Stimulated activated CD4-positive, alpha-beta T cell treated with anti-CD3 and anti-CD28 coated beads, Interleukin-2, amount 100 ng/mL, for 24 hours (primary cell): ENCODE measurements at places on chromosomes 12 and 14.

GRCh38 chr14:105085766-105086165 lies 20.5 kb upstream of the GPR132 start:
- DNase-seq = no peak

DNA sequence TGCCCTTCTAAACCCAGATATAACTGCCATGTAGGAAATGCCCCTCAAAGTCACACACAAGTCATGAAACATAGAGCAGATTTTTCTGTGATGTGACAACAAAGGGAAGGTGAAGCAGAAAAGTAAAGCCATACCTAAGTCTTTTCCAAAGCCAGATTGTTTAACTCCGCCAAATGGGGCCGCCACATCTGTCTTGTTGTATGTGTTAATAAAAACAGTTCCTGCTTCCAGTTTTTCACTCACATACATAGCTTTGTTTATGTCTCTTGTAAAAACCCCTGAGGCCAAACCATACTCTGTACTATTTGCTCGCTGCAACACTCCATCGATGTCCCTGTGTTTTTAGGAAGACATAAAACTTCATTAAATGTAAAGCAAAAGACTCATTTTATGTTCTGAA lies 40.3 kb downstream of the NOPCHAP1 start:
- DNase-seq = no peak

DNA sequence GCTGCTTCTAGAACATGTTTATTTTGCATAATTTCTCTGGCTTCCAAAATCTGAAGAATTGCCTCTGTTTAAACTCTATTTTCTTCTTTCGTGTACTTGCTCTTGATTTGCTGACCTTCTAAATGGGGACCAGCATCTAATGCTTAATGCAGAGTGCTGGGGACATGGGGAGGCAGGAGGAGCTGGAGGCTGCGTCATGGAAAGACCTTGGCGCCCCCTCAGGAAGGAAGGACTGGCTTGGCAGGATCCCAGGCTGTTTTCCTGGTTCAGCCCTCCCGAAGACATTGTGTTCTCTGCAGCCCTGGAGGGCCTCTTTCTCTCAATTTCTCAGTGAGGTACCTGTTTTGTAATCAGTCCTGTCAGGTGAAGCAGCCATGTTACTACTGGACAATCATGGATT lies 5.5 kb downstream of the PRKCH start:
- no peak for DNase-seq

DNA sequence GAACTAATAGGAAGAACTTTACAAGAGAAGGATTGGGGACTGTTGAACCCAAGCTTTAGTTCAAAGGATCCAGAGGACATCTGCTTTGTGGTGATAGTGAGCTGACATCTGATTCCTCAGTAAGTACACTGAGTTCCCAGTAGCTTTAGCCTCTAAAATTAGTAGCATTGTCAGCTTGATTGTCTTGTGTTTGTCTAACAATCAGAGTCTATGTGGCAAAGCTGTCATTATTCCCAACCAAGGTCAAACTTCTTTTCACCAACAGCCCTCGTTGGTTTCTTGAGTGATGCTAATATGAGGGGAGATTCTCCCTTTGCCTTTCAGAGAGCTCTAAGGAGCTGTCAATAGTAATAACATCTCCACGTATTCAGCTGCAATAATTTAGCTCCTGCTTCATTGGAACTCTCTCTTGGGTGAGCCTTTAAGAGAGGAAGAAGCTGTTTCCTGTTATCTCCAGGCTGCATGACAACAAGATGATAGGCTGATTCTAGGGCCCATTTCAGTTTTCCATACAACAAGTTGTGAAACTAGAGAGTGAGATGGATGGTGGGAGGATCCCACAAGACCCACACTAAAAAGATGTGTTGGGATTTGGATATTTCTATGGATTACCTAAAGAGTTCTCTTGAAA lies 46.7 kb downstream of the TGFB3 start:
- DNase-seq = no peak

DNA sequence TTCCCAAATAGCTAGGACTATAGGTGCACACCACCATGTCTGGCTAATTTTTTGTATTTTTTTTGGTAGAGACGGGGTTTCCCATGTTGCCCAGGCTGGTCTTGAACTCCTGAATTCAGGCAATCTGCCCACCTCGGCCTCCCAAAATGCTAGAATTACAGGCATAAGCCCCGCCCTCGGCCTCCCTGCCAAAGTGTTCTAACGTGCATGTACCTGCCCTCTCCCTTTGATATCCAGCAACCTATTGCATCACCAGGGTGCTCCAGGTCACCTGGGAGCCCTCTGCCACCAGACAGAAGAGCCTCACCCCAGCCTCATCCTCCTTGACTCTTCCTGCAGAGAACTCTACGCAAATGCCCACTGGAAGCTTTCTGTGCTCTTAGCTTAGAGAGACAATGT lies 2.2 kb upstream of the EML1 start:
- DNase-seq = no peak

DNA sequence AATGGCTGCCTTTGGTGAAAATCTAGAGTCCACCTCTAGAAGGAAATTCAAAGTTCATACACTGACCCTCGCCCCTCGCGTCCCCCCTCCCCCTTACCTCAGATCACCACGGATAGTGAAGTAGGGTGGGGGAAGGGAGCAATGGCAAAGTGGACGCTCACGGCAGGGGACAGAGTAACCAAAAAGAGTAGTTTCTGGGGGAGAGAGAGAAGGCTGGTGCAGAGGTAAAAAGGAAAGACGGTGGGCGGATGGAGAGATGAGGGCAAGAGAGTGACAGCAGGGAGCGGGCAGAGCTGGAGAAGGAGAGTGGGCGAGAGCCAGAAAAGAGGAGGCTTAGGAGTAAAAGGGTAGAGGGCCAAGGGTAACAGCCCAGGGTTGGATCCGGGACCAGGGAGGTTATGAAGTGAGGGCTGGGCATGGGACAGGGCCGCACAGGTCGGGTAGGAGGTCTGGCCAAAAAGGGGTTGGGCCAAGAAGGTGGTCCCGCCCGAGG lies 423 bp downstream of the ALDH6A1 start:
- DNase-seq = no peak

DNA sequence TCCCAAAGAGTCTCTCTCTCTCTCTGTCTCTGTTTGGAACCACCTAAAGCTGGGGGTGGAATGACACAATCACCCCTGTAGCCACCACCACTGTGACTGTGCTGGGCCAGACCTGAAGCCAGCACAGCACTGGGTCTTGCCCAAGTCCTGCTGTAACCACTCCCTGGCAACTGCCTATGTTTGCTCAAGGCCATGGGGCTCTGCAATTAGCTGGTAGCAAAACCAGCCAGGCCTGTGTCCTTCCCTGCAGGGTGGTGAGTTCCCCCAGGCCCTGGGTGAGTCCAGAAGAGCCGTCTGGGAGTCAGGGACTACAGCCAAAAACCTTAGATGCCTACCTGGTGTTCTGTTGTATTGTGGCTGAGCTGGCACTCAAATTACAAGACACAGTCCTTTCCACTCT lies 50.8 kb downstream of the DGLUCY start:
- no peak for DNase-seq

GRCh38 chr14:105765893-105766614 lies 239.7 kb downstream of the TMEM121 start:
- DNase-seq = no peak

DNA sequence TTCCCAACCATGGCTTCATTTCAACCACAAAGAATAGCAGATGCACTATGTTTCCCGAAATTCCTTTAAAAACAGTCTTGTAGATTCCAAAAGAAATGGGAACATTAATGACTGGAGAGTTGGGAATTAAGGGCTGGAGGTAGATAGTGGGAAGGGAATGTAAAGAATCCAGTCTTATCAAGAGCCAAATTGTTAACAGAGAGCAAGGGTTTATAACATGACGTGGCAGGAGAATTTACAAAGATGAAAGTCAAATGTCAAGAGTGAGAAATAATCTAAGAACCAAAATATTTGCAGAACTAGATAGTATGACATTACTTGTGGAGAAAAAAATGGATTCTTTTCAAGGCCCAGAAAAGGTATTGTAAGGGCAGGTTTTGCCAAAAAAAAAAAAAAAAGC lies 200.9 kb downstream of the GRIN2B start:
- no peak for DNase-seq

DNA sequence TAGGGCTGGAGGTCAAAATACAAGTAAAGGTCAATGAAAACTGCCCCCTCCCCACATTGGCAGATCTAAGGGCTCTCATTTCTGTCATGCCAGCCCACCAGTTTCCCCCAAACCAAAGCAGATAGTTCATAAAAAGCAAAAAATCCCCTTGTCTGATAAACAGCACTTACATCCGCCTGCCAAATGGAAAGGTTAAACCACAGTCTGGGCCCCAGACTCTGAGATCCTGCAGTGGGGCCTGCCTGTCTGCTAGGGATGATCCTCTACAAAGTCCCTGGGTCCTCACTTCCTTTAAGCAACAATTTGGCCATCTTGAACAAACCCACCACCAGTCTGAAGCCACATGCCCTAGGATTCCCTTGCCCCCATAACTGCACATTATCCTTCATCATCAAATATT lies 9.7 kb upstream of the RPS26 start:
- DNase-seq = no peak

DNA sequence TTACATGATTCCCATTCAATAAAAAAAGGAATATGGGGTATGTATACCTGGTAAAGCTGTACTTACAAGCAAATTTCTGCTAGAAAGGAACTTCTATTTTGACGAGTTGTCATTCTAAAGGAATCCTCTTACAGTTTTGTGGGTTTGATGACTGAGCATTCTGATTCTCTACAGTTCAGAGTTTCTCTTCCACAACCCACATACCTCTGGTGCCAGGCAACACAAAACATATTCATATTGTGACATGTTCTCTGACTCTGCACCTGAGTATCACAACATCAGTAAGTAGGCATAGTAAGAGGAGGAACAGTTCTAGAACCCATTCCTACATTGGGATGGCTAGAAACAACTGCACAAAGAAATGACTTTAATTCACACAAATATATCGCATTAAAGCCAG lies 636.6 kb downstream of the MED13L start:
- no peak for DNase-seq

DNA sequence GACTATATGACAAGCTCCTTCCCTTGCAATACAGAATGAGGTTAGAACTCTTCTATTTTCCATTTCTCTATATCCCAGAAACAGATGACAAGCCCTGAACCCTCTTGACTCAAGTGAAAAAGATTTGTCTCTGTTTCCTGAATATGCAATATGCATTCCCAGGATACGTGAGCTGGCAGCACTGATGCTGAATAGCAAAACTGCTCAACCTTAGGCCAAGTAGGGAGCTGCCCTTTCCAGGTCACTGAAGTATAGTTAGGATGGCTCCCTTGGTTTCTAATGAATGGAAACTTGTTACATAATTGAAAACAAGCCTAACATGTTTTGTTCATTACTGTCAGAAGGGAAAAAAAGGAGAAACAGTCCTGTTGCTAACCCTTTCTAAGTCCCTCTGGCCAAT lies 47.9 kb upstream of the PLEKHG7 start:
- DNase-seq = no peak

GRCh38 chr14:76473481-76474263 lies 97.7 kb downstream of the ESRRB start:
- DNase-seq = no peak

DNA sequence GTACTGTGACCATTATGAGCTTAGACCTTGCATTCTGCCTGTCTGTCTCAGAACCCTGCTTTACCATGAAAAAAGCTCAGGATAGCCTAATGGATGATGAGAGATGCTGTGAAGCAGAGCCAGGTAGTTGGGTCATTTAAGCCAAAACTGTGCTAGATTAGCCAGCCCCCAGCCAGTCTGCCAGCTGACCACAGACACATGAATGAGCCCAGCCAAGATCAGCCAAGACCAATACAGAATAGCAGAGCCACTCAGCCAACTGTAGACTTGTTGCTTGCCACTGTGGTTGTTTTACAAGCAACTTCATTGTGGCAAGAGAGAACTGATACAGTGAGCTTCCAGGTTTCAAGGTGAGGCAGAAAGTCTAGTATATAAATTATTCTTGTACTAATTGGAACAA lies 12.8 kb upstream of the UTP20 start:
- no peak for DNase-seq

GRCh38 chr14:52856139-52856538 lies 64.7 kb upstream of the GNPNAT1 start:
- no peak for DNase-seq

- DNase-seq = no peak
Measured at GRCh38 chr14:64979336-64980074, 7.2 kb upstream of the FNTB start.

DNA sequence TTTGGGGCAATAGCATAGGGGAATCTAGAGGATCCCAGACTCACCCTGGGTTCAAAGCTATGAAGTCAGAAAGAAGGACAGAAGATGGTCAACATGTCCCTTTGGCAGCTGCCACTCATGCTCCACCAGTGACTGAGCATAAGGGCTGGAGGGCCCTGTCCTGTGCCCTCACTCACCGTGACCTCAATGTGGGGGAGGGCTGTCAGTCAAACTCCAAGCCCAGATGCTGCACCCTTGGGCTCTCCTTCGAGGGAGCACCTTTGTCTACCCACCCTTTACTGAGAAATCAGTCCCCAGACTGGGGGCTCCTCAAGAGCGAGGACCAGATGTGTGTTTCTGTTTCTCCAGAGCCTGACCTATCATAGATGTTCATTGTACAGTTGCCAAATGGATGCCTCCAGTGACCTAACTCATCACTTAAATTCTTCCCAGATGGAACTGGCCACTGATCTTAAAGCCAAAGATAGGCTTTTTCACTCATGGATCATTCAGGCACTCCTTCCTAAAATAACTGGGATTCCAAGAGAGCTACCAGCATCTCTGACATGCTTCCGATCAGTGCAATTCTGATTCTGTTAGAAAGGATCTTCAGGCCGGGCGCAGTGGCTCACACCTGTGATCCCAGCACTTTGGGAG lies 27.2 kb upstream of the VSX2 start:
- no peak for DNase-seq

DNA sequence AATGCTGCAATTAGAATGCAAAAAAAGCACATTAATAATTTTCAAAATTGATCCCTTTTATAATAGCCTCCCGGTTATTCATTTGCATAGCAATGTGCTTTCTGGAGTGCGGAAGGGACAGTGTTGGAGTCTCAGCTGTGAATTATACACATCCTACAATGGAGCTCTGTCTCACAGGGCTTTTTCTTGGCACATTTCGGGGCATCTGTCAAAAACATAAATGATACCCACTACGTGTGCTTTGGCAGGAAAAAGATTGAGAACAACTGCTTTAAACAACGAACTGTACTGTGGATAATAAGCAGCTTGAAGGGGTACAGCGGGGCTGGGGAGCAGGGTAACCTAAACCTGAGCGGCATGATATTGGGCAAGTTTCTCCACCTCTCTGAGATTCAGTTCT lies 123.1 kb downstream of the PAH start:
- no peak for DNase-seq

GRCh38 chr14:95229749-95230148 lies 72.4 kb upstream of the DICER1 start:
- DNase-seq = no peak
